ENCODE measurements at places on chromosomes 5 and 9. TPM values are rescaled to one million over a fixed set of nuclear protein-coding genes. Genes with fewer than 3 reads are reported as not detected.

HCN1 gene
- total RNA-seq = not detected

ADAMTS16 gene
- total RNA-seq = not detected

ADAMTSL2 gene
- not detected for total RNA-seq

NEUROG1 gene
- not detected for total RNA-seq

PNPLA7 gene
- total RNA-seq = under 0.01 TPM

ADAM19 gene
- total RNA-seq = 60.0 TPM

IFNK gene
- not detected for total RNA-seq

Data from myometrial cell (primary cell).